NCI-H1694 (cell line): ENCODE measurements at places on chromosomes 5 and 9.

GRCh38 chr9:36402536-36402935 is 2.5 kb upstream of the RNF38 start:
- DNase-seq: no peak

DNA sequence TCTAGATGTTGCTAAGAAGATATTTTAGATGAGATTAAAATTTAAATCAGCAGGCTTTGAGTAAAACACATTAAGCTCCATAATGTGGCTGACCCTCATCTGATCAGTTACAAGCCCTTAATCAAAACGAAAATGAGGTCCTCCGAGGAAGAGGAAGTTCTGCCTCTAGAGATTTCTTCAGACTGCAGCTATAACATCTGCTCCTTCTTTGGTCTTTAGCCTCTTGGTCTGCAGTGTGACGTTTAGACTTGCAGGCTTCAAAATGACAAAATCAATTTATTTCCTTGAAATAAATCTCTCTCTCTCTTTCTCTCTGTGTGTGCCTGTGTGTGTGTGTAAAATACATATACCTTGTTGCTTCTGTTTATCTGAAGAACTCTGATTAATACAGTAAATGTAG is 1429.8 kb upstream of the CDH9 start:
- DNase-seq: no peak

GRCh38 chr5:34510002-34510401 is 146.1 kb upstream of the RAI14 start:
- DNase-seq: no peak

DNA sequence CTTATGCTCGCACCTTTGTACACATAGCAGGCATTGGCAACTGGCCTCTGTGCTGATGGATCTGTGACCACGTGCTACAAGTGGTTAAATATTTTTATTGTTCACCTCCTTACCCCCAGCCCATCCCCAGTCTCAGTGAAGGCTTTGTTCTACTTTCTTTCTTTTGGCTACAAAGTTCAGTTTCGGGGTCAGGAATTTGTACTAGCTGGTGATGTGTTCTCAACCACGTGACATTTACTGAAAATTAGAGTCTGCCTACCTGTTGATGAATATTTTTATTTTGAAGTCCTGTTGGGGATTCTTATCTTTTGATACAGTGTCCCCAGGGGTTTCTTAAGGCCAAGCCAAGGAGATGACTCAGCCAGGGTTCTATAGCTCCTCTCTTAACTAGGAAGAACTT is 47.8 kb downstream of the C9orf57 start:
- DNase-seq: no peak

DNA sequence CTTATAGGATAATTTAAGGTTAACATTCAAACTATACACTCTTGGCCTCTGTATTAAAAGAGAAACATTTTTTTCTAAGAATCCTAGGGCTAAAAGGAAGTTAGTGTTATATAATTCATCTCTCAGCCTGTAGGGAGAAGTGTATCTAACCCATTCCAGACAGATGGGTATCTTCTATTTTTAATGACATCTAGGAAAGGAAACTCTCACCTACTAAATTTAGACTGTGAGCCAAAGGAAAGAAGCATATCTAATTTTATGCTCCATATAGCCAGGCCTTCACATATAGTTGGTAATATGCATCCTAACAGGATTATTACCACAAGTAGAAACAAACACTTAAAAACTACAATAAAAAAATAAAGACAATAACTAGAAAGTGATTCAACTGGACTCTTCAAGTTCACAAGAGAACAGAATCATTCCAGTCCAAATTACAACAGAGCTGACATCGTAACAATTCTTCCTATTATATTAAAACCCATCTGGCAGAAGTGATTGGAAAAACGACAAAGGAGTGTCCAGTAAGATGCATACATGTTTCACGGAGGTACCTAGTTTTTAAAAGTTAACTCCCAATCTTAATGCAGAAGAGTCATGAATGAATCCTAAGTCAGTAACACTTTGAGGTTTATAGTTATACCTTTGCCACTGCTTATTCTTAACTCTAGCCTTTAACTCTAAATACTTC is 39.4 kb downstream of the SCAI start:
- DNase-seq: no peak

- DNase-seq: no peak
Observed at GRCh38 chr9:124344291-124345050, 70.8 kb downstream of the PSMB7 start.

- DNase-seq: no peak
Observed at GRCh38 chr5:38554861-38555260, 1.6 kb downstream of the LIFR start.
